NCI-H1436 treated with DMSO at 0.1 percent for 48 hours (cell line): ENCODE measurements at places on chromosomes 12 and 14.

GRCh38 chr12:29625359-29625953, 128.0 kb upstream of the OVCH1 start:
- no peak for DNase-seq

DNA sequence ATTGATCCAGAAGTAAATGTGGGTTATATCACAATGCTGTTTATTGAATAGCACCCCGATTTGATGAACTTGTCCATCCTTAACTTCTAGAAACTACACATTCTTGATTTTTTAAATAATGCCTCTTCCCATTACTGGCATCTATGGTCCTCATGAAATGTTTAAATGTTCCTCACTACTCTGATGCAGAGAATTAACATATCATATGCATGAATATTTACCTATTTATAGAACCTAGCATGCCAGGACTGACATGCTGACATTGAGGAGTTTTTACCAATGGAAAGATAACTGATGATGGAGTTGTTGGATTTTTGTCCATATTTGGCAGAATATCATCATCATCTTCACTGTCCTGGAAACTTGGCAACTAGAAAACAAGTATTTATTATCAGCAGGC, 42.8 kb downstream of the MIS18BP1 start:
- DNase-seq: no peak

- DNase-seq: no peak
Observed at GRCh38 chr12:57176846-57177245, 29.4 kb upstream of the LRP1-AS start.

GRCh38 chr12:117294189-117294603, 67.2 kb downstream of the NOS1 start:
- no peak for DNase-seq
